ENCODE measurements at places on chromosomes 4 and X.

- peak; percentile 15 for DNase-seq
Measured at GRCh38 chr4:48388525-48389154, 47.3 kb downstream of the SLAIN2 start.

- DNase-seq: no peak
Measured at GRCh38 chrX:46317163-46317562, 228.1 kb downstream of the ZNF674 start.

DNA sequence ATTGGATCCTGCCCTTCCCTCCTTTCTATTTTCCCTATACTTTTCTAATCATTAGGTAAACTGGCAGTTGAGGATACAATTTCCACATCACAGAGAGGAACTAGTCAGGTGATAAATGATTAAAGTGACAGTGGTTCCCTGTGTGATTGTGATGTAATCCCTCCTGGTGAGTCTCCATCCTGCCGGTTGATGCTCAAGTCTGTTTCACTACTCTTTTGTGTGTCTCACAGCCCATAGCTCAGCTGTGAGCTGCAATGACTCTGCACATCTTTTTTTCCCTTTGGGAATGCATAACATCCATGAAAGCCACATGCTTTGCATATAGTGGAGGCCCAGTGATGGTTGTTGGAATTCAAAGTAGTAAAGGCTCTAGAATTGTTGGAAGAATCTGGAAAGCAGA, 60.4 kb downstream of the CCNI start:
- DNase-seq: no peak

DNA sequence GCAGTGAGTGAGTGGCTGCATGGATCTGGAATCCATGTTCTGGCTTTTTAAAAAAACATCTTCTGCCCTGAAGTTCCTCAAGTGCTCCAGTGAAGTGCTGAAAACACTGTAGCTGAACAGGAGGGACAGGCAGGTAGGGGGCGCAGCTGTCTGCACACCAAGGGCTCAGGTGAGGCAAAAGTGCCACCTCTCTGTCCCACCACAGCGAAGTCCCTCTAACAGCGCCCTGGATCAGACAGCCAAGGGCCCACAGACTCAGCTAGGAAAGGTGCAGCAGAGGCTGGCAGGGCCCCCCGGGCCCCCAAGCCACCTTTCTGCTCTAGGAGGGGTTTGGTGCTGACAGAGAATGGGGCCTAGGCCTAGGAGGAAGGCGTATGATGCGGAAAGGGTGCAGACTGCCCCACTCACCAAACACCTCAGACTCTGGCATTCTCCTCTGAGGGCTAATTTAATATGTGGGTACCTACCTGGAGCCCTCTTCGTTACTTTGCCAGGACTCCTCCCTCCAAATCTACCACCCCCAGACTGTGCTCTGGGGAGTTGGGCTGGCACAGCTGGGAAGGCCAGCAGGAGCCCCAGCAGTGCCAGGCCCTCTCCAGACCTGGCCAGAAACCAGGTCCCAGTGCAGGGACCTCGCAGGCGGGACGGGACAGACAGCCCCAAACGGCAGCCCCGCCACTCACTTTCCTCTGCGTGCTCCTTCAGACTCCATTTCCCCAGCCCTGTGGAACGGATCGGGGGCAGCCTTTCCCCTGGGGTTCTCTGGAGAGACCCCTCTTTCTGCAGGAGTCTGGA, 73.7 kb downstream of the ENPP6 start:
- DNase-seq: no peak

GRCh38 chr4:155319516-155319915, 57.2 kb downstream of the MAP9 start:
- DNase-seq: no peak

DNA sequence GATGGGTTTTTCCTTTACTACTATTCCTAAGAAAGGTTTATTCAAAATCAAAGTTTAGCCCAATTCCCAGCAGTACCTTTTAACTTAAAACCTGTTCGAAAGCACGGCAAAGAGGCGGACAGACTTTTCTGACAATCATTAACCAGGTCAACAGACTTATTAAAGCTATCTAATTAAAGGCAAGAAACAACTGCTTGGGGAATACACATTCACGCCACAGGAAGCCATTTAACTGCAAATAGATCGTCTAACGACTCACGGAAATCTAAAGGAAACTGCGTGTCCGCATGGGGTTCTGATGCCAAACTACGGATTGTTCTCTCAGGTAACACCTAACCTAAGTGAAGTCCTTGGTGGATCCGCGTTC, 663 bp upstream of the USP53 start:
- no peak for DNase-seq

DNA sequence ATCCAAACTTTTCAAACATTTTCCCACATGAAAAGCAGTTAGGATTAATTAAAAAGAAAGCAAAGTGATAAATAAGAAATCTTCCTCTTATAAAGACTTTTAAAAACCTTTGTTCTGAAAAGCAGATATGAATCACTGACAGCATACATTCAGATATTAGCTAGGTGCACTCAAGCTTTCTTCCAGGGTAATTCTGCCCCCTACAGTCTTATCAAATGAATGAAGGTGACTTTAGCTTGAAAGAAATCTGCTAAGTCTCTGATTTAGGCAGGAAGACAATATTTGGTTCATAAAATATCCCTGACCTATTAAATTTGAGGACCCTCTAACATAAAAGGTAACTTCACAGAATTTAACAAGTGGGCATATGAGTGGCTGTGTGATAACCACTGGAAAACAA, 209.1 kb upstream of the FAM47A start:
- no peak for DNase-seq

DNA sequence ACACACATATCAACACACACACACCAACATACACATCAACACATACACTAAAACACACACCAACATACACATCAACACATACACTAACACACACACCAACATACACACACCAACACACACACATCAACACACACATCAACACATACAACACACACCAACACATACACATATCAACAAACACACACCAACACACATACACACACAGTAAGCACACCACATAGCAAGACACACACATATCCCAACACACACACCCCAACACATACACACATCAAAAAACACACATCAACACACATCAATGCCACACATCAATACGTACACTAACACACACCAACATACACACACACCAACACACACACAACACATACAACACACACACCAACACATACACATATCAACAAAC, 40.9 kb upstream of the MAN2B2 start:
- no peak for DNase-seq

GRCh38 chrX:9746148-9746888, 19.3 kb downstream of the GPR143 start:
- DNase-seq: no peak

- no peak for DNase-seq
Measured at GRCh38 chr4:121126449-121127006, 37.6 kb downstream of the TNIP3 start.

GRCh38 chr4:66575008-66575696, 904.9 kb upstream of the EPHA5 start:
- no peak for DNase-seq

DNA sequence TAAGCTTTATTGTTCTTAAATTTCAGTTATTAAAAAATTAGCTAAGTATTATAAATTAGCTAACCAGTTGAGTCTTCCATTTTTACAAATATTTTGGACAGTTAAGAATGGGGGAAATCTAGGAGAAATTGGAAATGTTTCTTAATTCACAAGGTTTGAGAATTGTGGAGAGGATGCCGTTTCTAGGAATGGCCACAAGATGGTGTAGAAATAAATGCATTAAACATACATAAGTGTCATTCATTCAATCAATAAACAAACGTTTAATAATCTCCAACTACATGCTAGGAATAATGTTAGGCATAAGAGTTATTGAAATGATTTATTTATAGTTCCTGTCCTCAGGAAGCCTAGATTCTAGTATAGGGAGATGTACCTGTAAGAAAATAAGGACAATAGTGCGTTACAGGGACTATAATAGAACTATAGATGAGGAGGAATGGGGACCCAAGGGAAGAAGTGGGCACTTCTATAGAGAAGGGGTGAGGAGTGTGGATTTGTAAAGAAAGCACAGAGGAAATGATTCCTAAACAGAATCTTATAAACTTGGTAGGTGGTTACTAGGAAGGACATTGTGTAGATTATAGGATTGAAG, 195.7 kb upstream of the ANK2 start:
- DNase-seq: no peak

DNA sequence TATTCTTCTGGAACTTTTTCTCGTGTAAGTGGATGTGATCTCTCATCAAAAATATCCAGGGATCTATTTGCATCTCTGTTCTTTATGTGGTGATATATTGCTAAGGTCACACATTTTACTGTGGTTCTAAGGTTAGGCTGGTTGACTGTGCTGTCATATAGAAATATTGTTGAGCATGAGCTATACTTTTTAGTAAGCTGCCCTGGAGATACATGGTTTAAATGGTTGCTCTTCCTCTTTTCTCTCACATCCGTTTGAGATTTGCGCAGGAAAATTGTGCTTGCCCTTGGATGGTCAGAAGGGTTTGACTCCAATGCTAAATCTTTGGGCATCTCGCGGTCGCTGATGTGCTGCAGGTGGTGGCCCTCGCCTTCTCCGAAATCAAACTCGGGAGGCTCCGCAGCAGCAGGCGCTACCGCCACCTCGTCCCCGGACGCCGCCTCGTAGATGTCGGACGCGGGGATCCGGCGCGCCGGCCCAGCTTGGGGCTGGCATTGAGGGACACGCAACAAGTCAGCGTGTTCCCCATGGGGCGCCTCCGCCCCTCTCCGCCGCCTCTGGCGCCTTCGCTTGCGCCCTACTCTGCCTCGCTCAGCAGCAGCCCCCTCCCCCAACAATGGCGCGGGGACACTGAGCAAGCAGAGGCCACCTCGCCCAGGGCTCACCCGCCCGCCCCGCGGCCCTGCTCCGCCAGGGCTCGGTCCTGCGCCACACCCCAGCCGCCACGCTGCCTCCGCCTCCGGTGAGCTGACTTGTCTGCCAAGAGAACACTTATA, 154.5 kb downstream of the MSN start:
- no peak for DNase-seq

DNA sequence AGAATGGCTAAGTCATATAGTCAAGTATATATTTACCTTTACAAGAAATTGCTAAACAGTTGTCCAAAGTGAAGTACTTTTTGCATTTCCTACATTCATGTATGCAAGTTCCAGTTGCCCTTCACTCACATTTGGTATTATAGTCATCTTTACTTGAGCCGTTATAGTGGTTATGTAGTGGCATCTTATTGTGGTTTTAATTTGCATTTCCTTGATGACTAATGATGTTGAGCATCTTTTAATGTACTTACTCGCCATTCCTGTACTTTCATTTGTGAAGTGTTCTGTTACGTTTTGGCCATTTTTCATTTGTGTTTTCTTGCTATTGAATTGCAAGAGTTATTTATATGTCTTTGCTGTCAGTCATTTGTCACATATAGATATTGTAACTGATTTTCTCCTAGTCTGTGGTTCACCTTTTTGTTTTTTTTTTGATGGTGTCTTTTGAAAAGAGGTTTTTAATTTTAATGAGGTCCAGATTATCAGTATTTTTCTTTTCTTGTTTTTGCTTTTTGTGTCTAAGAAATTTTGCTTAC, 27.6 kb downstream of the ARFIP1 start:
- DNase-seq: no peak

GRCh38 chrX:150854856-150855255, 43.6 kb downstream of the CD99L2 start:
- DNase-seq: no peak

- no peak for DNase-seq
Measured at GRCh38 chr4:63580796-63581475, 828.3 kb downstream of the TECRL start.

- DNase-seq: no peak
Measured at GRCh38 chr4:70718811-70719604, 2.8 kb upstream of the RUFY3 start.

DNA sequence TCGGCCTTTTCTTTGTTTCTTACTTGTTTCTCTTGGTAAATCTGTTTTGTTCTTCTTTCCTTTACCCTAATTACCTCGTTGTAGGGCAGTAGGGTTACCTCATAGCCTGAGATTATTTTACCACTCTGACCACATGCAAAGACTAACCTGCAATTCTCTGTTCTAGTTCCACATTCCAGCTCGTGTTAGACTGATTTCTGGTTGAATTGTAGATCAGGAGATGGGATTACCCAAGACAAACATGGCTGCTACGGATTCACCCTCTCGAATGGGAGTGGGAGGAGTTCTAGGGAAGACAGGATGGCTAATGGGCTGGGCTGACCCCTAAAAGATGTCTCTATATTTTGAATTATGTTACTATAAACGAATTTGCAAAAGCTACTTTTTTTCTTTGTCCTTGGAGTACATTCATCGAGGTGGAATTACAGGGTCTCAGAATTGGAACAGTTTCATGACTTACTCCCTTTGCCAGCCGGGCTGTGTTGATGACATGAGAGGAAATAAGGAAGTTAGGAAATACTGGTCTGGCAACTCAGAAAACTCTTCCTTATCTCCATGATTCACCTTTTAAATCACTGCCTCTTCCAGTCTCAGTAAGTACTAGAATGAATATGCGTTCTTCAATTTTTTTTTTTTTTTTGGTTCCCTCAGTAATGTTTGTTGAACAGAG, 36.7 kb upstream of the FBXW7 start:
- no peak for DNase-seq

GRCh38 chr4:81030981-81031791, 678 bp downstream of the BMP3 start:
- peak; percentile 26 for DNase-seq

GRCh38 chr4:139655116-139655515, 10.5 kb upstream of the MGST2 start:
- DNase-seq: no peak

DNA sequence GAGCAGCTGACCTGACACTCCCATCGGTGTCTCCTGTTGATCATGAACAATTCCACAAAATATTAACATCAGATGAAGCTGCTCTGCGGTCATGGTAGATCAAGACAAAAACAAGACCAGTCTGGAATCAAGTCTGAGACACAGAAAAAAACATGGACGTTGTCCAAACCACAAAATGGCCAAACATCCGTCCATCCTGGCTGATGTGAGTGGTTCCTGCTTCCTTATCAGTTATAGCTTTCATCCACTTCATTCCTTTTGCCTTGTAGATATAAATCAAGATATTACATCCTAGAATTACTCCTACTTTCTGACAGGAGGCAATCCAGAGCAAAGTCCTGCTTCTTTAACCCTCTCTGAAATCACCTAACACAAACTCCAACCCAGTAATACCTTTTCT, 28.8 kb upstream of the PCSK1N start:
- no peak for DNase-seq

GRCh38 chrX:101349193-101349562, 636 bp upstream of the TIMM8A start:
- no peak for DNase-seq

GRCh38 chr4:27048429-27049238, 188.0 kb downstream of the STIM2 start:
- DNase-seq: peak; percentile 16
